Right lung (tissue), 10 donors: ENCODE measurements at places on chromosomes 6 and 20. TPM values are rescaled to one million over a fixed set of nuclear protein-coding genes. Genes with fewer than 3 reads are reported as not detected.

DNA sequence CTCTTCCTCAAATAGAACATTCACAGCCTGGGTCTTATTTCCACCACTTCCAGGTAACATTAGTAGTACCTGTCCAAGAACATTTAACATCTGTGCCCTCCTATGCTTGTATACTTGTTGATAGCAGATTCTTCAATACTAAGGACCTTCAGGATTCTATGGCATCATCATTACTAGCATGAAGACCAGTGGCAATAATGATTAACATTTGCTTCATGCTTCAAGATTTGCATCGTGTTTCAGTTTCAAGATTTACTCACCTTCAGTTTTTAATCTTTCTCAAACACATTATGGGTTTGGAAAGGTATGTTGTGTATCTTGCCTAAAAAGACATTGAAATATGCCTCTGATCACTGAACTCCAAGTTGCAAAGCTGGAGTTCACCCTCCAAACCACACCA, 412.8 kb upstream of the NRSN1 start:
- no peak for DNase-seq

DNA sequence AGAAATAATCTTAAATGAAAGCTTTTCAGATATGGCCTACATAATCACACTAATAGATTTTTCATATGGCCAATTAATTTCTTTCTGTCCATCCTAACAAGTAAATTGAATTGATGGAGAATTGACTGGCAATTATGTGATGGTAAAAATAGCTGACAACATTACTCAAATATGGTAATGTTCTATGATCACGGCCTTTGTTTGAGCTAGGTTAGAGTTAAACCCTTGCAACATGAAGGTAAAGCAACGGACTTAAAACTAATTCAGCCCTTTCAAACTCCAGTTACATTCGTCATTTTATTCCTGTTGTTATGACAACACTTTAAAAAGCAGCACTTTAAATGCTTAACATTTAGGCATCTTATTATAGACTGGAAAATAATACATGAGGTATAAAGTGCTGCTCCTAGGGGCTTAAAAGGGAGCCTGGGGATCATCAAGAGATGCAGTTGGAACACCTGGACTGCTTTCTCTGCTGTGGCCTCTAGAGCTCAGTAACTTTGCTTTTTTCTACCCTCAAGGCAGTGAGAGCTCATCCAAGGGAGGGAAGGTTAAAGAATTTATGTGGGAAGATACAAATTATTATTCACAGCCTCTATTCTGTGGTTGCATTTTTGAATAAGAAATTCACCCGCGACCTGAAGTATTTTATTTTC, 46.9 kb downstream of the RIPOR2 start:
- DNase-seq, result no peak

DNA sequence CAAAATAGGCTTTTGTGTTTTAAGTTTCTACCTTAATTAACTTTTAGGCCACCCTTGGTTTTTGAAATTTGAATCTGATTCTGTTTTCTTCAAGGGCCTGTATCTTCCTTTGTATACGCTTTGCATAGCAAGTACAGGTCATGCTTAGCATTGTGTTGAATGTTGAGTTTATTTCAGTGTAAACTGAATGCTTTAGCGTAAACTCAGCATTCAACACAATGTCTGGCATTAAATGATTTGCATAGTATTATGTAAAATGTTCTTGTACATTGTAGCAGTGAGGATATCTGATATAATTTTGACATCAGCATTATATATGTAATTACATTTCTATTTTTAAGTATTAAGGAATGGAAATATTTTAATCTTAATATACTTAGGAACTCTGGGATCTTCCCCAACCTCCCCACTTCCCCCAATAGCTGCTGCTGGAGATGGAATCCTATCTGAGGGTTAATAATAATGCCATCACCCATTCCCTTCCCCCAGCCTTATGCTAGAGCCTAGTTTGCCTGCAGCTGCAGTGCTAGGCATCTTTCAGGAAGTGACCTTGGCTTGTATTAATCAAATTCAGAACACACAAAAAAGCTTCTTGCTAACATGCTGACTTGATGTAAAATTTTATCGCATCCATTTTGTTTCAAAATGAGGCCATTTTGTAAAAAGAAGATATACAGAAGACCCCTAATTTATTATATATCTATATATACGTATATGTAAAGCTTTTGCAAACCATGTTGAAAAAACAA, 73.1 kb downstream of the NCOA3 start:
- no peak for DNase-seq

DNA sequence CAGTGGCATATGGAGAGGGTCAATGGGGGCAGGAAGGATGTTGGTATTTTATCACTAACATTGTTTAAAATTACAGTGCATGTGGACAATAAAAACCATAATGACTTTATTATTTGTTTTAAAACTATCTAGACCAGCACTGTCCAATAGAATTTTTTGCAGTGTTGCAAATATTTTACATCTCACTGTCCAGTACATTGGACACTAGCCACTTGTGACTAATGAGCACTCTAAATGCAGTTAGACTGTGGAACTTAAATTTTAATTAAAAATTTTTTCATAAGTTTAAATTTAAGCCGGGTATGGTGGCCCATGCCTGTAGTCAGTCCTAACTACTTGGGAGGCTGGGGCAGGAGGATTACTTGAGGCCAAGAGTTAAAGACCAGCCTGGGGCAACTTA, 101.7 kb downstream of the DTD1 start:
- DNase-seq, result no peak

DNA sequence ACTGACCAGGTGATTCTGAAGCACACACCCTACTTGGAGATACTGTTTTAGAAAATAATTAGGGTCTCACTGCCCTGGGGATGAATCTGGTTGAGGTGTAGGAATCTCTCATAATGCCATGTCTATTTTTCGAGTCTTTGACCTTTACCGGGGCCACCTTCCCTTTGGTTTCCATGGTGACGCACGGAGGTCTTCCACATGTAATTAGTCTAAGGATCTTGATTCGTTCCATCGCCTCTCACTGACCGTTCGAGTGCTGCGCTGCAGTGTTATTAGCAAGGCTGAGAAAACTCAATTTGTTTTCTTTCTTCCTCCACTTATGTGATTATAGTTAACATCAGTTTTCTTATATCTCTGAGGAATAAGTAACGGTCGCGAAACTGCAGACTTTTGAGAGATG, 144.3 kb upstream of the SPACA1 start:
- no peak for DNase-seq

The HLA-DPA1 gene
- 41.0 TPM for polyA plus RNA-seq

The SLC22A1 gene
- polyA plus RNA-seq, result 0.54 TPM
